ENCODE measurements at places on chromosomes 11 and 22.

- DNase-seq = no peak
Measured at GRCh38 chr11:12173111-12173510, 62.7 kb downstream of the MICAL2 start.

GRCh38 chr11:122676638-122677037 lies 21.1 kb downstream of the UBASH3B start:
- DNase-seq = no peak

- DNase-seq = no peak
Measured at GRCh38 chr22:49685686-49686085, 142.0 kb downstream of the BRD1 start.

GRCh38 chr11:110455718-110456117 lies 26.0 kb downstream of the FDX1 start:
- no peak for DNase-seq

DNA sequence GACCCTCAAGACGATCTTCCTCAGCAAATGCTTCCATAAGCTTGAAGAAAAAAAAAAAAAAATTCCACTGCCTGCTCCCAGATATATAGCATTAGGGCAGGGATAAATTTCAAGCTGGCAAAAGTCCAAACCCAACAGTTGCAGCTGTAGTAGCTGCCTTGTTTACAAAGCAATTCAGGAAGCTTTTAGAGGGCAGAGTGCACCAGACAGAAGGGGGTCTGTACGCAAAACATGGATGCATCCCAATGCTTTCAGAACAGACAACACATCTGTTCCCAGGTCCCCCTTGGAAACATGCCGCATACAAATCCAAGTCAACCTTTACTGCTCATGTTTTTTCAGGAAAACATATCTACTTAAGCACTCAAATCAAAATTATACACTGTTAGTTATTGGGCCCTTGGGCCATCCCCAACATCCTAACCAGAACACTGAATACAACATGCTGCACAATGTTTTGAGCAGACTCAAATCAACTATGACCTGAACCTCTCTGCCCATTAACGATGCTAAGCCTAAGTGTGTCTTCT lies 94.5 kb downstream of the CADM1 start:
- no peak for DNase-seq
